Stimulated activated memory B cell treated with anti-CD40 and anti-IgM and Interleukin-4, amounts not matched to agents 10 μg/mL and 1 μg/mL and 100 μg/mL, for 72 hours (primary cell): ENCODE measurements at places on chromosomes 12 and 14.

DNA sequence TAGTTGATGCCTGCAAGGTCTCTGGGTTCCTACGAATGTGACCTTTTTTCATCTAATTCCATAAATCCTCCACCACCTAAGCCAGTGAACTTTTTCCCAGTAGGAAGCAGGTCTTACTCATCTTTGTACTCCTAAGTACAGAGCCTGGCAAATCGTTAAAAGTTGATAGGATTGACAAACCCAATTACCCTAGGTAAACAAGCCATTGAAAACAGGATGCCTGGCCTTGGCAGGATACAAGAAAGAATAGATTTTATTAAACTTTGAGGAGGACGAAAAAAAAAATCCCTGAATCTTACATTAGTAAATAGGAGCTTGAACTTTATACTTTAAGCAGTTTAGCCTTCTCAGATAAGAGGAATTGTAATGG lies 5.6 kb downstream of the TBPL2 start:
- ATAC-seq = no peak
- H3K27ac ChIP-seq = no peak overlapping the region
- H3K36me3 ChIP-seq = no peaks in the 10 kb centered on the region
- H3K4me3 ChIP-seq = no peak overlapping the region

DNA sequence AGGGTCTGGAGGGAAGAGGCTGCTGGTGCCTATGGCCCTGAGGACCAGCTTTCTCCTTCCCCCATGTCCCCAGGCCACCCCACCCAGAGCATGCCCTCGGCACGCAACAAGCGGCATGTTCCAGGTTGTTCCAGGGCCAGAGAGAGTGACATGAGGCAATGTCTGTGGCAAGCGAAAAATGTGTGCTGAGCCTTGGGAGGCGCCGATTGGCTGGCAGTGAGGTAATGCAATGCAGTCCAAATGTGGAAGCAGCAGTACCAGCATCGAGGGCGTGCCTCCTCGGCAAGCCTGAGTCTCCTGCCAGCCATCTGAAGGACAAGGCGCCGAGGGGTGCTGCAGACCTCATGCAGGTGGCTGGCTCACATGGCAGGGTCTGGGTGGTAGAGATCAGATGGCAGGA lies 423.8 kb downstream of the NRXN3 start:
- no peaks in the 10 kb centered on the region for H3K27me3 ChIP-seq
- no peaks in the 10 kb centered on the region for H3K36me3 ChIP-seq
- no peak for ATAC-seq
- H3K4me3 ChIP-seq = no peak overlapping the region
- no peak overlapping the region for H3K27ac ChIP-seq

DNA sequence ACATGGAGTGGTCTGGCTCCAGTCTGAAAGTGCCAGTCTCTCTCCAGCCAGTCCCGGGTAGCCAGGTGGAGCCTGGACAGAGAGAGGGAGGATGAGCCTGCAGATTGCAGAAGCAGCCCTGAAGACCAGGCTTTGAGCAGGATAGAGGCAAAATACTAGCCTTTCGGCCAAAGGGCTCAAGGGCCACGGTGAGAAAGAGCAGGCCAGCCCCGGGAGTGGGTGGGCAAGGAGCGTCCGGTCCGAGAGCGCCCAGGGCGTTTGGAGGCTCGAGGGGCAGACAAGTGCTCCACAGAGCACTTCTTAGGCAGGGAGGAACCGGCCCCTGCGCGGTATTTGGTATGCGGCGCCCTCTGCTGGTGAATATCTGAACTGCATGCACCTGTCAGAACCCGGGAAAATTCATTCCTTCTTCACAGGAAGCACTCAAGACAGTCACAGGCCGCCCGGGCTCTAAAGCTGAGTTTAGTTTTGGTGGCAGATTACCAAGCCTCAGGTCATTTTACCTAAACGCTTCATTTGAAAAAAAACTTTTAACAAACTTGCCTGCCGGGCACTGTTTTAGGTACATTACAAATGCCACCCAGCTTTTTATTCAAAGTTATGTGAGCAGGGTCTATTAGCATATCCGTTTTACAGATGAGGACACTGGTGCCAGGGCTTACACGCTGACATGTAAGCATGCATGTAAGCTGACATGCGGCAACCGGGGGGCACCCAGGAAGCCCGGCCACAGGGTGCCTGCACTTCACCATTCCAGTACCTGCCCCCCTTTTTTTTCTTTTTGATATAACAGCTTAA lies 21.0 kb upstream of the PSMC1 start:
- ATAC-seq = no peak
- H3K36me3 ChIP-seq = peaks cover 15% of the 10 kb centered on the region
- no peak overlapping the region for H3K27ac ChIP-seq

- H3K36me3 ChIP-seq = peaks cover 51% of the 10 kb centered on the region
- no peak overlapping the region for H3K4me3 ChIP-seq
- no peak overlapping the region for H3K27ac ChIP-seq
- ATAC-seq = no peak
- H3K27me3 ChIP-seq = no peaks in the 10 kb centered on the region
- H3K4me1 ChIP-seq = no peaks in the 10 kb centered on the region
Measured at GRCh38 chr14:95110178-95110577, 47.2 kb downstream of the DICER1 start.

GRCh38 chr14:83171761-83172160 lies 1638.1 kb upstream of the SEL1L start:
- ATAC-seq = no peak
- no peak overlapping the region for H3K4me3 ChIP-seq

DNA sequence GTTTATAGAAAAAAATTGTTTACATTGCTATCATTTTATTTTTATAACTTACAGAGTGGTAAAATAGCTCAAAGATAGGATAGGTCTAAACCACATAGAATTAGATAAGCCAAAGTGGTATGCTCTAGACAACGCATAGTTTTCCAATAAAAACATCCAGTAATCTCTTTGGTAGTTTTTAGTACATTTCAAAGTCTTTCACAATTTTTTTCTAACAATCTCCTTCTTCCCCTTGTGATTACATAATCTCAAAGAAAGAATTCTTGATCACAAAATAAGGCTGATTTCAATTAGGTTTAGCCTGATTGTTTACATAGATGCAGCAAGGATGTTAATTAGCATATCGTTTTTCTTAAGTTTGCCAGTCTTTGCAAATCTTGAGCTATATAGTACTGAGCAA lies 460.0 kb downstream of the FUT8 start:
- no peaks in the 10 kb centered on the region for H3K4me1 ChIP-seq
- no peaks in the 10 kb centered on the region for H3K27me3 ChIP-seq
- H3K4me3 ChIP-seq = no peak overlapping the region
- ATAC-seq = no peak
- no peak overlapping the region for H3K27ac ChIP-seq
- no peaks in the 10 kb centered on the region for H3K36me3 ChIP-seq

- no peak overlapping the region for H3K27ac ChIP-seq
- ATAC-seq = no peak
Measured at GRCh38 chr14:49451938-49452337, 134.2 kb downstream of the RPS29 start.

DNA sequence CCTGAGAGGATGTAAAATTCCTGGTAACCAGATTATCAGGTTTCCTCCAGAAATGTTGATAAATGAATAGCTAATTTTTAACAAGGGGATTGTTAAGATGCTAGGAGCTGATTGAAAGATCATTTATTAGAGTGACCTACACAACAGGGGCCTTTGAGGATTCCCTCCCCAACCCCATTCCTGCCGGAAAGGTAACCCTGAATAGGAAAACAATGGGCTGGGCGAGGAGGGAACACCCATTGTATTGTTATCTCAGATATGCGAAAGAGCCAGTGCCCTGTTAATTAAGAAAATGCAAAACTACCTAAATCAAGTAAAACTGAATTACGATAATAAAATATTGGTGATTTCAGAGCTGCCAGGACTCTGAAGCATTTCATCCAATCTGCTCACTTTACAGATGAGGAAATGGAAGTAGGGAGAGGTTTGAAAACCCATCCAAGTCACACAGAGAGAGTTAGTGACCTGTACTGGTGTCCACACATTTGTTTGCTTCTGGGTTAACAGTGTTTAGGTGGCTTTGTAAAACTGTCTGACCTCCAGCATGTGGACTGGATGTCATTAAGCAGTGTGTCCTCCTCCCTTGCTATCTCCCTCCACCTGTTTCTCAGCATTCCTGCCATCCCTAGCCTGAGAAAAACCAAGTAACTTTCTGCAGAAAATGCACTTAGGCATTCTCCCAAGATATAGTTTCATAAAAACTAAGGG lies 214.8 kb downstream of the TTC6 start:
- no peak overlapping the region for H3K4me3 ChIP-seq
- no peak for ATAC-seq
